ENCODE measurements at places on chromosomes 6 and 20. TPM values are rescaled to one million over a fixed set of nuclear protein-coding genes. Genes with fewer than 3 reads are reported as not detected.

The DEFB110 gene
- not detected for total RNA-seq

The PTGIS gene
- 79.1 TPM for total RNA-seq

The HMGCLL1 gene
- total RNA-seq: 0.51 TPM

The SLC32A1 gene
- not detected for total RNA-seq

The SLC2A10 gene
- total RNA-seq: 42.1 TPM

The FLRT3 gene
- total RNA-seq: 5.1 TPM

DNA sequence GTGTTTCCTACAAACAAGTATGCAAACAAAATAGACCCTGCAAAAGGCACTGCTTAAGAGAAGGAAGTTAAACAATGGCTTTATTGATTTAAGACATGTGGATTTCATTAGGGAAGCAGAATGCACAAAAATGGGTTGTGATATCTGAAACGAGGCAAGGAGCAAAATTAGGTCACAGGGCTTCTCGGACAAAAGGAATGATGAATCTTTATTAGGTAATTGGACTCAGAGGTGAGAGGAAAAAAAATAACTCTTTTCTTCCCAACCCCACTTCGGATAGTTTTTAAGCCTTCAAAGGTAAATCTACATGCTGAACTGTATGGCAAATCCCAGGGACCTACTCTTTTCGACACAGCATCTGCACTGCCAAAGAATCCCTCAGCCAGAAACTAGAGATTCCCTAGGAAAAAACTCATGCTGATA is 183.0 kb upstream of the TAB2 start:
- H3K27ac ChIP-seq: no peak overlapping the region
- no peaks in the 10 kb centered on the region for H3K4me1 ChIP-seq

DNA sequence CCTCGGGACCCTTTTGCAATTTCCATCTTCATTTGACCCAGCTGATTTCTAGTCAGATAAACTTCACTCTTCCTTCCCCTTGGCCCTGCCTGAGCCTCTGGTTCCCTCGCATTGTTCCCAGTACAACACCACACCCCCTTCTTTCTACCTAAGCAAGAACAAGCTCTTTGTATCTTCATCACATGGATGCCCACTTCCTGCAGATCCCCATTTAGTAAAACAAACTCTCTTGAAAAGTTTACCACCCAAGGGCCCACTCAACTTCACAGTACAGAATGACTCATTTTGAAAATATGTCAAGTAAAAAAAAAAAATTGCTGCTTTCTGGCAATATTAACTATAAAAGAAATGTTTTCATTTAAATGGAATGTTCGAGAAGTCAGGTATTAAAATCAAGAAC is 5.2 kb downstream of the FAXC start:
- H3K27ac ChIP-seq: no peak overlapping the region
- no peaks in the 10 kb centered on the region for H3K36me3 ChIP-seq
- no peak overlapping the region for H3K4me3 ChIP-seq
- peak; percentile 38 for DNase-seq

DNA sequence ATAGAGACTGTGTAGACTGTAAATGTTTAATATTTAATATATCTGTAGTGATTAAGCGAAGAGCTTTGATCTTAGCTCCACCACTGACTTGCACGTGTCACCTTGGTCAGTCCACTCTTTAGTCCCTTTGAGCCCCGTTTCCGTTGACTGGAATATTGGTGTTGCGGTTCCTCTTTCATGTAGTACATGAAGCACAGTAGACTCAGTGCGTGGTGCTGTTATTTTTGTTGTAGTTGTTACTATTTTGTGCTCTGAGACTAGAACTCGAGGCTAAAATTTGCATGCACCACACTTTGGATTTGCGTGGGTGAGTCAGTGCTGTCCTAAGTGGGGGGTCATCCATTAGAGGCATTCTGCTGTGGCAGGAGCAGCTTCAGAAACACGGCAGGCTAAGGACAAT is 291.4 kb downstream of the QKI start:
- no peaks in the 10 kb centered on the region for H3K36me3 ChIP-seq
- H3K4me3 ChIP-seq: no peak overlapping the region
- no peaks in the 10 kb centered on the region for H3K4me1 ChIP-seq
- H3K27ac ChIP-seq: no peak overlapping the region

- no peak overlapping the region for H3K4me3 ChIP-seq
- no peak for DNase-seq
- no peaks in the 10 kb centered on the region for H3K4me1 ChIP-seq
- peaks cover 2% of the 10 kb centered on the region for H3K36me3 ChIP-seq
Measured at GRCh38 chr20:52082612-52083011, 109.0 kb downstream of the ZFP64 start.

- DNase-seq: no peak
- no peaks in the 10 kb centered on the region for H3K4me1 ChIP-seq
- no peaks in the 10 kb centered on the region for H3K27me3 ChIP-seq
- H3K27ac ChIP-seq: no peak overlapping the region
- no peaks in the 10 kb centered on the region for H3K36me3 ChIP-seq
Measured at GRCh38 chr20:24027229-24027628, 38.6 kb upstream of the GGTLC1 start.

GRCh38 chr20:62481425-62482145 is 5.8 kb upstream of the GATA5 start:
- no peaks in the 10 kb centered on the region for H3K36me3 ChIP-seq
- no peak for DNase-seq
- no peak overlapping the region for H3K4me3 ChIP-seq
- H3K27me3 ChIP-seq: peaks cover 21% of the 10 kb centered on the region
- no peaks in the 10 kb centered on the region for H3K4me1 ChIP-seq

- H3K36me3 ChIP-seq: no peaks in the 10 kb centered on the region
- H3K4me3 ChIP-seq: no peak overlapping the region
- no peaks in the 10 kb centered on the region for H3K27me3 ChIP-seq
- H3K27ac ChIP-seq: no peak overlapping the region
- H3K4me1 ChIP-seq: no peaks in the 10 kb centered on the region
Measured at GRCh38 chr20:43238833-43239232, 49.1 kb upstream of the PTPRT start.

DNA sequence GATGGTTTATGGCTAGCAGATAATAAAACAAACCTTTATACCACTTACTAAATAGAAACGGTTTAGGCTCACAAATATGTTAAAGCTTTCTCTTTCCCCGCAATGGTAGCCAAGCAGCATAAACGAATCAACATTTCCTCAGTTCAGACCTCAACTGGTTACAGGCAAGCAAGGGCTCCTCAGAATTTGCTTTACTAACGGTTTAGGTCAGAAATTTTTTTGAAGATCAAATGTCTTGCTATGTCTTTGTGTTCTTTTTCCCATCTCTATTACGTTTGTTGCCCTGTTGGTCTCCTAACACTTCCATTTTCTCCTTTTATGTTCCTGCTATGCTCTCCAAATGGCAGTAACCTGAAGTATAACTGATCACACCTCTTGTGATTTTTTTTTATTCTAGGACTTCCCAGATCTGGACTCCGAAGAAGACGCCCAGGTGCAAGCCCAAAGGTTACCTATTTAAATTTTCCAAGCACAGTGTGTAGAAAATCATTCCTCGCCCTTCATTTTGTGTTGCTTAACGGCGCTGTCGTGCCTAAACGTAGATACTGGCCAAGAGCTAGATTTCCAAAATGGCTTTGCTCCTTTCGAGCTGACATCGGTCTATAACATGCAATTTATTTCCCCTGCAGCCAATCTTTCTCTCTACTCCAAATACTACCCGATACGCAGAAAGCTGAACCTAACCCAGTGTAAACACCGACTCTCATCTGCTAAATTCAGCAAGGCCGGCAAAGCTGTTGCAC is 717 bp upstream of the ASF1A start:
- DNase-seq: peak; percentile 86
- H3K27me3 ChIP-seq: no peaks in the 10 kb centered on the region
- H3K36me3 ChIP-seq: no peaks in the 10 kb centered on the region
- H3K4me1 ChIP-seq: peaks cover 2% of the 10 kb centered on the region

GRCh38 chr6:48904809-48905208 is 558.2 kb downstream of the MMUT start:
- H3K4me1 ChIP-seq: no peaks in the 10 kb centered on the region
- H3K27ac ChIP-seq: no peak overlapping the region
- DNase-seq: no peak
- no peaks in the 10 kb centered on the region for H3K36me3 ChIP-seq
- no peaks in the 10 kb centered on the region for H3K27me3 ChIP-seq

- no peak for DNase-seq
- H3K27me3 ChIP-seq: no peaks in the 10 kb centered on the region
- no peaks in the 10 kb centered on the region for H3K36me3 ChIP-seq
- H3K4me1 ChIP-seq: no peaks in the 10 kb centered on the region
- H3K4me3 ChIP-seq: no peak overlapping the region
- no peak overlapping the region for H3K27ac ChIP-seq
Measured at GRCh38 chr6:77072694-77073409, 390.4 kb downstream of the HTR1B start.

DNA sequence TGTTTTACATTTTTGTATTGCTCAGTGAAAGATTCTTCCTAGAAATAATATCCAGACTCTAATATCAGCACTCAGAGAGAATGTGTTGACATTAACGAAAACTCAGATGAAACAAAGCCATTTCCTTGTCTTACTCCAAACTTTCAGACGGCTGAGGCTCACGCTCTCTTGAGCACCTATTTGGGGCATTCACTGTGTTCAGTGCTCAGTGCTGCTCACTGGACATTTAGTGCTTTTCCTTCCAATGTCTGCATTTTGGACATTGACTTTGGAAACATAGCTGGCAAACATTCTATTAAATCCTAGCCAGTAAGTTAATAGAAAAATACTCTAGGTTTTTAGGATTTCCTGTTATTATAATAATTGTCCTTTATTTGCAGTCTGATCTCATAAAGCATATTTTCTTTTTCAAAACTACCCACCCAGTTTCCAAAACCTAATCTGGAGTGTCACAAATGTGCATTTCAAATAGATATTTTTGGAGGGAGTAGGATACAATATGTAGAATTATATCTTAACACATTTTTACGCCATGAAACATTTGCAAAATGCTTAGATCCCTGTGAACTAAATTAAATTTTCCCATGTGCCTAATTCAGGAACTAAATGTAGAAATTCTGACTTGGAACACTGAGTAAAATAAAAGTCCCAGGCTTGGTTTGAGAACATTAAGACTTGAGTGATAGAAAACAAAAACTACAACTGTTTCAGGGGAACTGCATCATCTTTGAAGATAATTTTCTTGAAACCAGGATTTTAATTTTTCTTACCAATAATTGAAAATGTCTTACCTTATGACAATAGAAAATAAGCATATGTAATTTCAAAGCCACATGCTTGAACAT is 91.7 kb upstream of the B3GAT2 start:
- no peak overlapping the region for H3K4me3 ChIP-seq
- H3K36me3 ChIP-seq: no peaks in the 10 kb centered on the region
- DNase-seq: no peak
- no peak overlapping the region for H3K27ac ChIP-seq
- H3K27me3 ChIP-seq: no peaks in the 10 kb centered on the region

- H3K36me3 ChIP-seq: no peaks in the 10 kb centered on the region
- peak; percentile 4 for DNase-seq
- no peaks in the 10 kb centered on the region for H3K27me3 ChIP-seq
- peak overlapping the region; percentile 73 for H3K4me3 ChIP-seq
Measured at GRCh38 chr6:152636609-152637295, 410 bp downstream of the SYNE1 start.

- no peaks in the 10 kb centered on the region for H3K4me1 ChIP-seq
- no peaks in the 10 kb centered on the region for H3K27me3 ChIP-seq
- DNase-seq: no peak
Measured at GRCh38 chr6:2807342-2808090, 34.1 kb downstream of the SERPINB1 start.

- H3K27ac ChIP-seq: no peak overlapping the region
- no peaks in the 10 kb centered on the region for H3K36me3 ChIP-seq
- H3K4me3 ChIP-seq: no peak overlapping the region
- peak; percentile 51 for DNase-seq
- peaks cover 4% of the 10 kb centered on the region for H3K4me1 ChIP-seq
Measured at GRCh38 chr6:25958700-25959162, 3.9 kb upstream of the TRIM38 start.

DNA sequence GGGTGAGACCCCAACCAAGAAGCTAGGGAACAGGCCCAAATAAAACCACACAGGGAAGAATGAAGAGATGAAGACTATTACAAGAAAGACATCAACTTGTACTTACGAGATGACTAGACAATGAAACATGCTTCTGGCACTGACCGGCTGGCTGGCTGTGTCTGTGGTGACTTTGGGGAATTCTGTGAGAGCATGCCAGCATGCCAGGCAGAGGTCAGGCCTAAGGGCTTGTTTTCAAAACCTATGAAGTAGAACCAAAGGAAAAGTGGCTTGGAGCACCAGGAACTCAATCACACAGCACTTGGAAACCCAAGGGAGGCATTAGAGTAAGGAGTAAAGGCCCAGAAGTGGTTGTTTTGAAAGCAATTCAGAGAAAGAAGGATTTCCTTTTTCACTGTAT is 28.4 kb upstream of the GSTA3 start:
- H3K27me3 ChIP-seq: no peaks in the 10 kb centered on the region
- no peak overlapping the region for H3K4me3 ChIP-seq
- no peaks in the 10 kb centered on the region for H3K4me1 ChIP-seq
- DNase-seq: peak; percentile 43

DNA sequence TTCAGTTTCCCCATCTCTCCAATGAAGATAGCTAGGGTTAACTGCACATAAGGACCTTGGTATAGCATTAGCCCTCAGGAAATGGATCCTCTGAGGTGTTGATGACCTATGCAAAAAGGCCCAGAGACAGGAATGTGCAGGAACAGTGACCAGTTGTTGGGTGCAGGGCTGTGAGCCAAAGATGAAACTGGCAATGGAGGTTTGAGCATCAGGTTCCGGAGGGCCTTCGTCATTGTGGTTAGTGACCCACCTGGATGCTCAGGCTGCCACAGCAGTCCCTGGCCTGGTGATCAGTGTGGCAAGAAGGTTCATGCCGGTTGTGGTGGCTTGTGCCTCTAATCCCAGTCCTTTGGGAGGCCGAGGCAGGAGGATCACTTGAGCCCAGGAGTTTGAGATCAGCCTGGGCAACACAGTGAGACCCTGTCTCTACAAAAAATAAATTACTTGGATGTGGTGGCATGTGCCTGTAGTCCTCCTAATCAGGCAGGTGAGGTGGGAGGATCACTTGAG is 43.7 kb downstream of the TM9SF4 start:
- peaks cover 17% of the 10 kb centered on the region for H3K36me3 ChIP-seq
- H3K4me1 ChIP-seq: peaks cover 5% of the 10 kb centered on the region
- H3K4me3 ChIP-seq: no peak overlapping the region

- DNase-seq: peak; percentile 69
- H3K27ac ChIP-seq: no peak overlapping the region
- H3K27me3 ChIP-seq: no peaks in the 10 kb centered on the region
- H3K4me1 ChIP-seq: peaks cover 6% of the 10 kb centered on the region
- peaks cover 2% of the 10 kb centered on the region for H3K36me3 ChIP-seq
Measured at GRCh38 chr6:152309648-152310047, 327.5 kb downstream of the SYNE1 start.

DNA sequence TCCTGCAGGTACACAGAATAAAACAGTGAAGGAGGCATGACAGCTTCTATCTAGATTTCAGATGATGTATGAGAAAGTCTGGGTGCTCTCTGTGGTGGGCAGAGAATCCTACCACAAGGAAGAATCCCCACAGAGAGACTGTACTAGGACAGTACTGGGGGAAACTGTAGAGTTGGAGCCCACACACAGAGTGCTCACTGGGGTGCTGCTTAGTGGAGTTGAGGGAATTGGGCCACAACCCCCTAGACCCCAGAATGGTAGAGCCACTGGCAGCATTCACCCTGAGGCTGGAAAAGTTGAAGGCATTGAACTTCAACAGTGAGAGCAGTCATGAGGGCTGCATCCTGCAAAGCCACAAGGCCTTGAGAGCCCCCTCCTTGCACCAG is 62.2 kb upstream of the TNFRSF21 start:
- no peaks in the 10 kb centered on the region for H3K4me1 ChIP-seq
- no peak for DNase-seq
- H3K36me3 ChIP-seq: no peaks in the 10 kb centered on the region
- H3K4me3 ChIP-seq: no peak overlapping the region
- H3K27me3 ChIP-seq: no peaks in the 10 kb centered on the region

Measured in fibroblast of lung (primary cell).